Stimulated activated CD4-positive, alpha-beta T cell treated with anti-CD3 and anti-CD28 coated beads, TNF-alpha, amount 100 ng/mL, for 4 hours (primary cell): ENCODE measurements at places on chromosomes 16 and 17.

GRCh38 chr16:82684256-82684655 lies 57.5 kb downstream of the CDH13 start:
- DNase-seq: no peak

DNA sequence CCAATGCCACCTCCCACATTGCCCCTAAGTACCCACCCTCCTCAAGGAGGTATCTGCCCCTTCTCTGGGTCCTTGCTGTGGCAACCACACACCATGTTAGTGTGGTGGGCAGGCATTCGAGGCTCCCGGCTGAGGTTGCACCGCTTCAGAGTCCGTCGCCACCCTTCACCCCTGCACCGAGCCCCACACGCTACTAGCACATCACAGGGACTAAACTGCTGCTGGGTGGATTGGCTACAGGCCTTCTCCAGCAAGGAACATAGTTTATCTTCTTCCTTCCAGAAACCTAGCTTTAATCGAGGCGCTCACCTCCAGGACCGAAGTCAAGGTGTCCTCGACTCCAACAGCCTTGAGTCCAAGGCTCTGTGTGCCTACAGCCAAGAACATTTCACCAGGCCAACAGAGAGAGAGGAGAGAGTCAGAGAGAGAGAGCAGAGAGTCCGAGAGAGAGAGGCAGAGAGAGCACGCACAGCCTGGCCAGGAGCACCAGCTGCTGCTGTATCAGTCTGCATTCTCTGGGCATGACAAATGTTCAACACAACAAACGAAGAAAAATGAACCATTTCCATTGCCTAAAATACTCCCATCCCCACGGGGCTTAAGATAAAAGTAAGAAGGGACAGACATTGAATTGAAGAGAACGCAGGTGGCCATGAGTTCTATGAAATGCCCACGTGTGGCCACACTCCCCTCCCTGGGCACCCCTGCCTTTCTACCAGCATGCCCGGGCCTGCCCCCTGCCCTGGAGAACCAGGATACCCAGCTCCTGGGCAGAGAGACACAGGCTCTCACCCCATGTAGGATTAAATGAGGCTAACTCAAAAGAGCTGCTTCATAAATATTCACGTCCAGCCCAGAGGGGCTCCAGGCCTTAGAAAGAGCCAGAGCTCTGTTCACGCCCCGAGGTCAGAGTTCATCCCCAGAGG lies 94.9 kb downstream of the RBFOX3 start:
- DNase-seq: no peak

DNA sequence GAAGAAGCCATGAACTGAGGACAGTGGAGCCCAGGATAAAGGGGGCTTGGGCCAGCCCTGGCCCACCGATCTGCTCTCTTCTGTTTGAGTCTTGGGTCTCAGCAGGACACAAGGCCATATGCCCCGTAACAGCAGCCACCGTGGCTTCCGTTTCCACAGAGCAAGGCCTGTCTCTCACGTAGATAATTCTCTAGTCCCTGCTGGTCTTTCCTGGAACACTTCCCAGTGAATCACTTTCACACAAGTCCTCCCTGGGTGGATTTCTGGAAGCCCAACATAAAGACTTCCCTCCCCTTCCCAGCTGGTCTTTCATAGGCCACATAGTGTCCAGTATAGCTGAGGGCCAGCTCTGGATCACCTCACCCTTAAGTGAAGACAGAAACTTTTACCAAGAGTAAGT lies 19.9 kb upstream of the C16orf78 start:
- no peak for DNase-seq

DNA sequence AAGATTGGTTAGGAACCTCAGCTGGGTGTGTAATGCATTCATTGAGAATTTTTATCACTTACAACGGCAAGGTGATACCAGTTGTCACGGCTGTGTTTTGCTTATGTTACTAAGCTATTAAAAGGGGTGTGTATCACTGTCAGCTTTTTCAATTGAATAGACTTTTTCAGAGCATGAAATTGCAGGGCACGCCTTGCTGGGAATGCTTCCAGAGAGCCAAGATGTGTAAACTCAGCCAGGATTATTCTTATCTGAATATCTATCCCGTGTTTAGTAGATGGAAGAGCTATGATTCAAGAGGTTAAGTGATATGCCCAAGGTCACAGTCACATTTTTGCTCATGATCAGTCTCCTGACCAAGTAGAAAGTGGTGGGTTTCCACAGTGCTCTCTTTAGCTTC lies 6.6 kb upstream of the TEKT3 start:
- DNase-seq: no peak

- no peak for DNase-seq
These were observed 23.0 kb downstream of the ARHGAP27 start for GRCh38 chr17:45409659-45410076.
